ENCODE measurements at places on chromosomes 5 and 9.
A peak's percentile ranks its signal among the peaks of the same experiment; 100 is the strongest.

DNA sequence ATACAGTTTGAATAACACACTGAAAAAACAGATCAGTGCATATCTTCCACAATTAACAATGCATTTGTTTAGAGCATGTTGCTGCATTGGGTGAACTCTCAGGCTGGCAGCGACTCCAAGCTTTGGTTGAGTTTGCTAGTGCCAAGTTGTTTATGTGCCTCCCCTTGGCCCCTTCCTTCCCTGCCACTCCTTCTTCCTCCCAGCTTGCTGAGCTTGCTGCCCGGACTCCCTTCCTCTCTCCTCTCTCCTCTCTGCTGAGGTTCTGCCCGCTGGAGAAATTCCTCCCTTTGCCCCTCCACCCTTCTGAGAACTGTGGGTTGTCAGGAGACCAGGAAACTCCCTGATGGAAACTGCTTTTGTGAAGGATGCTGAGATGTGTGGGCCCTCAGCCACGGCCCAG, 247.3 kb downstream of the PDZD2 start:
- H3K36me3 ChIP-seq: no peaks in the 10 kb centered on the region
- H3K27ac ChIP-seq: no peak overlapping the region
- H3K27me3 ChIP-seq: no peaks in the 10 kb centered on the region
- no peak for DNase-seq
- H3K4me3 ChIP-seq: no peak overlapping the region
- H3K4me1 ChIP-seq: no peaks in the 10 kb centered on the region

DNA sequence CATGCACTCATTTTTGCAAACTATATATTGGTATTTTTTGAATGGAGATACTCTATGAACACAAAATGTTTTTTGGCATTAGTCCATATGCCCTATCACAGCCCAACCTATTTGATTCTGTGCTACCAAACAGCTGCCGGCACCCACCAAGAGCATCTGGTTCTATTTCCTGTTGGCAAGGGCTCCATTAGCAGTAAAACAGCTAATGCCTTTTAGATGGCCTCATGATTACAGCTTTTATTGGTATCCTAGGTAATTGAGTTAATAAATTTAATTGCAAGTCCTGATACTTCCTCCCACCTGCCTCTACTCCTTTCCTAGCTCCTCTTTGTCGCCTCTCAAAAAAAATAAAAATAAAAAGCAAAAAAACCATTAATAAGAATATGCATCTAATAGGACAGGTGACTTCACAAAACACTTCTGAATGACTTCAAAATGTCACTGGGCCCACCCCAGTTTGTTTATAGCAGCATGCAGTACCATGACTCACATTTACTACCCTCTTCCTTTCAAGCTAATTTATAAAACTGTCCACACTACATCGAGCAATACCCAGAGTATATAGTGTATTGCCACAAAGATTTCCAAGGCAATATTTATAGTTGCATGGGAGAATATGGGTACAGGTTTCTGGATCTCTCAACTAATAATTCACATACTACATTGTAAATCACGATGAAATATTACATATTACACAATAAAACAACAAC, 620.4 kb downstream of the SLCO4C1 start:
- no peaks in the 10 kb centered on the region for H3K4me1 ChIP-seq
- DNase-seq: no peak
- H3K4me3 ChIP-seq: no peak overlapping the region
- H3K27me3 ChIP-seq: peaks cover 2% of the 10 kb centered on the region
- H3K27ac ChIP-seq: no peak overlapping the region
- H3K36me3 ChIP-seq: no peaks in the 10 kb centered on the region

DNA sequence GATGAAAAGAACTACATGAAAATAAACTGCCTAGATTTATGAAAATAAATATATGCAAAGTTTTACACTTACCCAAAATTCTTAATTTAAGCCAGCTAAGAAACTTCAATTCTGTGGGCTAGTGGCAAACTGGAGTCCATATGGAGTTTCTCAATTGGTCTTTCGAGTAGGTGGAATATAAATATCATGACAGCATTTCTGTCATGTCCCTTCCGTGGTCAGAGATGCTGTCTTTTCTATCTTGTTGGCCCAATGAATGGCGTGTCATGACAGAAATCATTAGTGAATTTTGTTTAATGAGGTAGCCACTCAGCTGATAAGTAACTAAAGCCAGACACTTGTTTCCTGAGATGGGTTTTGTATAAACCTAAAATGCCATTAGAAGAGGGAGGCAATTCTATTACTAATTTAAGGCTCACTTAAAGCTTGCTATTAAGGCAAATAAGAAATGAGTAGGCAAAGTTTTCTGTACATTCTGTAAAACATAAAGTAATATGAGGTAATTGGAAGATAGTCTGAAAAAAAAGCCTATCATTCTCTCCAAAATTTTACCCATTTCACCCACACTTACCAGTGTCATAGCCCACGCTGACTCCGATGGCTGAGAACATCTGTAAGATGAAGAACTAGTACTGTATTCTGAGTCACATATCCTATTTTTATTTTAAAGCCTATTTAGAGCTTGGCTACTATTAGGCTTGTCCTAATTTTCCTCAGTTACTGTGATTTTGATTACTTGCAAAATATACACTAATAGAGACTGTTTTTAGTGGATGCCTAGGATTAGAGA, 419.3 kb upstream of the MEF2C start:
- H3K4me3 ChIP-seq: no peak overlapping the region
- H3K36me3 ChIP-seq: no peaks in the 10 kb centered on the region
- no peak overlapping the region for H3K27ac ChIP-seq

DNA sequence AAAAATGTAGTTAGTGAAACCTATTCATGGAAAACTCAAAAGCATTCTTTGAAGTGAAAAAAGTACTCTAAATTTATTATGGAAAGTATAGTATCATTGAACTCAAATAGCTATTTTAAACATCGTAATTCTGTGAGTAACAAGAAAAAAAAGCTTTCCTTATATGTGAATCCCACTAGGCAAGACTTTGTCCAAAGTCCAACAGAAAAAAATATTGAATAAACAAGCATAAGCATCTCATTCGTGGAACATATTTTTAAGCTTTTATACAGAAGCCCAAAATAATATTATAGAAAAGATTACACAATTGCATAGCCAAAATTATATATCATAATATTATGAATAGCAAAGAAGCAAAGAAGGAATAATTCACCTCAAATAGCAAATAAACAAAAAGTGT, 79.4 kb upstream of the IFNE start:
- H3K4me3 ChIP-seq: no peak overlapping the region
- DNase-seq: no peak
- peaks cover 3% of the 10 kb centered on the region for H3K36me3 ChIP-seq
- H3K27me3 ChIP-seq: peaks cover 26% of the 10 kb centered on the region
- H3K4me1 ChIP-seq: peaks cover 40% of the 10 kb centered on the region

DNA sequence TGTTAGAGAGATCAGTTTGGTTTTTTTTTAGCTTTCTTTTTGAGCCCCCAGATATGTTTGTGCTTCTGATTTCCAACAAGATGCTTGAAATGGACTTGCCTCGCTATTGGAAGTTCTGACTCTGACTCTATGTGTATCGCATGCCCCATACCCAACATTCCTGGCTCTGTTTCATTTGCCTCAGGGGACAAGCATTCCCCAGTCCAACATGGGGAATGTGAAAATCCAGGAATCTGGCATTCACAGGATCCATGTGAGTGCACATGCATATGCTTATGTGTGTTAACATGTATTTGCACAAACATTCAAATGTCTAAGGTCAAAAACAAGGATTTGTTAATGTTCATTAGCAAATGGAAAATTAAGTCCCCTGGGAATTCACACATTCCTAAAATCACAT, 233.9 kb downstream of the TLR4 start:
- H3K4me1 ChIP-seq: no peaks in the 10 kb centered on the region
- H3K4me3 ChIP-seq: no peak overlapping the region
- DNase-seq: no peak
- no peak overlapping the region for H3K27ac ChIP-seq
- H3K27me3 ChIP-seq: no peaks in the 10 kb centered on the region

GRCh38 chr5:1562599-1562998, 38.8 kb upstream of the LPCAT1 start:
- peaks cover 13% of the 10 kb centered on the region for H3K27me3 ChIP-seq
- H3K27ac ChIP-seq: no peak overlapping the region
- peaks cover 1% of the 10 kb centered on the region for H3K4me1 ChIP-seq
- peaks cover 5% of the 10 kb centered on the region for H3K36me3 ChIP-seq
- no peak overlapping the region for H3K4me3 ChIP-seq
- DNase-seq: no peak

- no peak overlapping the region for H3K4me3 ChIP-seq
- H3K27ac ChIP-seq: no peak overlapping the region
- no peak for DNase-seq
- H3K4me1 ChIP-seq: no peaks in the 10 kb centered on the region
Measured at GRCh38 chr9:92524881-92525280, 10.9 kb downstream of the ECM2 start.

GRCh38 chr5:73673161-73673591, 47.2 kb downstream of the ARHGEF28 start:
- no peak for DNase-seq
- H3K27ac ChIP-seq: no peak overlapping the region
- H3K4me3 ChIP-seq: no peak overlapping the region
- peaks cover 5% of the 10 kb centered on the region for H3K27me3 ChIP-seq
- H3K4me1 ChIP-seq: no peaks in the 10 kb centered on the region
- no peaks in the 10 kb centered on the region for H3K36me3 ChIP-seq

DNA sequence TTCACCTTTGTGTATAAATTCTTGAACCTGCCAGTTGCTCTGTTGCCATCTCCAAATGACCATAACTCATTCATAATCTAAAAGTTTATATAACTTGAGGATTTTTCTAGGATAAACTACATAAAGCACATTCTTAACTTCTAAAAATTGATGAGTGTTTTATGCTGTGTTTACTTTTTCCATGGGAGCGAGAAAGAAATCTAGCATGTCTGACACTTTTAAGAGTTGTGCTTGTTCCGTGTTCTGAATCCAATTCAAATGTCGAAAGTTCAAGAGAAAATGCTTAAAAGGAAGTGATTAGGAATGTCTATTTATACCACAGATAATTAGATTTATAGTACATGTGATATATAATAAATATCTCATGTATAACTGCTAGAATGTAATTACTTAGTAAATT, 154.4 kb downstream of the DEPDC1B start:
- no peaks in the 10 kb centered on the region for H3K36me3 ChIP-seq
- no peak overlapping the region for H3K27ac ChIP-seq
- no peak for DNase-seq
- H3K27me3 ChIP-seq: no peaks in the 10 kb centered on the region
- H3K4me3 ChIP-seq: no peak overlapping the region
- no peaks in the 10 kb centered on the region for H3K4me1 ChIP-seq

GRCh38 chr5:159003045-159004030, 96.4 kb downstream of the EBF1 start:
- H3K27me3 ChIP-seq: peaks cover 25% of the 10 kb centered on the region
- H3K36me3 ChIP-seq: no peaks in the 10 kb centered on the region
- H3K4me1 ChIP-seq: peaks cover 15% of the 10 kb centered on the region

GRCh38 chr5:17882760-17883488, 248.7 kb downstream of the TAF11L14 start:
- H3K36me3 ChIP-seq: no peaks in the 10 kb centered on the region
- no peak overlapping the region for H3K4me3 ChIP-seq
- DNase-seq: no peak
- no peaks in the 10 kb centered on the region for H3K4me1 ChIP-seq
- no peaks in the 10 kb centered on the region for H3K27me3 ChIP-seq

- H3K27me3 ChIP-seq: no peaks in the 10 kb centered on the region
- DNase-seq: no peak
- no peaks in the 10 kb centered on the region for H3K36me3 ChIP-seq
Measured at GRCh38 chr9:81108821-81109220, 580.5 kb downstream of the TLE1 start.

GRCh38 chr5:158967541-158967940, 132.2 kb downstream of the EBF1 start:
- no peak for DNase-seq
- H3K27ac ChIP-seq: no peak overlapping the region
- H3K4me1 ChIP-seq: no peaks in the 10 kb centered on the region
- no peaks in the 10 kb centered on the region for H3K36me3 ChIP-seq
- peaks cover 9% of the 10 kb centered on the region for H3K27me3 ChIP-seq

DNA sequence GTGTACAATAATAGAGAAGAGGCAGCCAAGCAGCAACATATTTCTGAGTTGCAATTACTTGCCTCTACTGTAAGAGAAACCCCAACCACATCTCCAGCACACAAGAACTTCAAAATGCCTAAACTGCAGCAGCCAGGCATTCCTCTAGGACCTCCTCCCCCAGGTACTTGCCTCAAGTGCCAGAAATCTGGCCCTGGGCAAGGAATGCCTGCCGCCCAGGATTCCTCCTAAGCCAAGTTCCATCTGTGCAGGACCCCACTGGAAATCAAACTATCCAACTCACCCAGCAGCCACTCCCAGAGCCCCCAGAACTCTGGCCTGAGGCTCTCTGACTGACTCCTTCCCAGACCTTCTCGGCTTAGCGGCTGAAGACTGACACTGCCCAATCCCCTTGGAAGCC, 336.8 kb upstream of the RGMB start:
- H3K36me3 ChIP-seq: no peaks in the 10 kb centered on the region
- no peak overlapping the region for H3K27ac ChIP-seq
- H3K4me3 ChIP-seq: no peak overlapping the region
- no peak for DNase-seq
- H3K4me1 ChIP-seq: no peaks in the 10 kb centered on the region

- no peak overlapping the region for H3K4me3 ChIP-seq
- H3K27ac ChIP-seq: no peak overlapping the region
- peaks cover 4% of the 10 kb centered on the region for H3K27me3 ChIP-seq
- H3K36me3 ChIP-seq: no peaks in the 10 kb centered on the region
Measured at GRCh38 chr5:31186672-31187267, 6.7 kb upstream of the CDH6 start.

GRCh38 chr5:143807401-143807800, 4.6 kb upstream of the HMHB1 start:
- H3K27me3 ChIP-seq: peaks cover 6% of the 10 kb centered on the region
- DNase-seq: no peak
- H3K4me1 ChIP-seq: peaks cover 12% of the 10 kb centered on the region
- no peaks in the 10 kb centered on the region for H3K36me3 ChIP-seq
- no peak overlapping the region for H3K4me3 ChIP-seq

GRCh38 chr5:38641003-38641402, 84.6 kb upstream of the LIFR start:
- no peaks in the 10 kb centered on the region for H3K36me3 ChIP-seq
- DNase-seq: no peak
- no peak overlapping the region for H3K27ac ChIP-seq
- H3K27me3 ChIP-seq: peaks cover 18% of the 10 kb centered on the region

- H3K4me3 ChIP-seq: no peak overlapping the region
- no peak overlapping the region for H3K27ac ChIP-seq
- H3K4me1 ChIP-seq: no peaks in the 10 kb centered on the region
- peaks cover 59% of the 10 kb centered on the region for H3K36me3 ChIP-seq
- no peak for DNase-seq
Measured at GRCh38 chr5:177528631-177529030, 11.9 kb upstream of the DDX41 start.

DNA sequence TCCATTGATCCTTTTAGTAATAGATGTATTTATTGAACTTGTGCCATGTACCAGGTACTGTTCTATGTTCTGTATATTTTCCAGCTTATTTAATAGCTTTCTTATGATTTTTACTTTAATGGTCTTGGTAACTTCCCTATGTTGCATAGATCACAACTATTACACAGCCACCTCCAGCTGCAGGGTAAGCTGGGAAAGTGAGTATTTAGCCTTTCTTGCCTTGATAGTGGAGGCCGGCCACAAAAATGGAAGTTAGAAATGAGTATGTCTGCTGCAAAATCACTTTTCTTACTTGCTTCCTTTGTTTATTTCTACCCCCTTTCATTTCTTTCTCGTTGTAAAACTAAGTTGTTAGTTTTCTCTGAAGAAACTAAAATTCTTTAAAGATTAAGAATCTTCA, 43.1 kb upstream of the ANKDD1B start:
- H3K27ac ChIP-seq: peak overlapping the region; percentile 96
- no peaks in the 10 kb centered on the region for H3K27me3 ChIP-seq
- H3K36me3 ChIP-seq: peaks cover 65% of the 10 kb centered on the region
- no peak overlapping the region for H3K4me3 ChIP-seq
- DNase-seq: no peak

GRCh38 chr9:4241552-4241951, 58.3 kb downstream of the GLIS3 start:
- H3K4me3 ChIP-seq: no peak overlapping the region
- no peaks in the 10 kb centered on the region for H3K27me3 ChIP-seq
- no peaks in the 10 kb centered on the region for H3K36me3 ChIP-seq
- no peak for DNase-seq
